ENCODE measurements at places on chromosomes 5 and 9.

GRCh38 chr9:131228988-131229387 lies 47.3 kb downstream of the FAM78A start:
- DNase-seq = no peak

DNA sequence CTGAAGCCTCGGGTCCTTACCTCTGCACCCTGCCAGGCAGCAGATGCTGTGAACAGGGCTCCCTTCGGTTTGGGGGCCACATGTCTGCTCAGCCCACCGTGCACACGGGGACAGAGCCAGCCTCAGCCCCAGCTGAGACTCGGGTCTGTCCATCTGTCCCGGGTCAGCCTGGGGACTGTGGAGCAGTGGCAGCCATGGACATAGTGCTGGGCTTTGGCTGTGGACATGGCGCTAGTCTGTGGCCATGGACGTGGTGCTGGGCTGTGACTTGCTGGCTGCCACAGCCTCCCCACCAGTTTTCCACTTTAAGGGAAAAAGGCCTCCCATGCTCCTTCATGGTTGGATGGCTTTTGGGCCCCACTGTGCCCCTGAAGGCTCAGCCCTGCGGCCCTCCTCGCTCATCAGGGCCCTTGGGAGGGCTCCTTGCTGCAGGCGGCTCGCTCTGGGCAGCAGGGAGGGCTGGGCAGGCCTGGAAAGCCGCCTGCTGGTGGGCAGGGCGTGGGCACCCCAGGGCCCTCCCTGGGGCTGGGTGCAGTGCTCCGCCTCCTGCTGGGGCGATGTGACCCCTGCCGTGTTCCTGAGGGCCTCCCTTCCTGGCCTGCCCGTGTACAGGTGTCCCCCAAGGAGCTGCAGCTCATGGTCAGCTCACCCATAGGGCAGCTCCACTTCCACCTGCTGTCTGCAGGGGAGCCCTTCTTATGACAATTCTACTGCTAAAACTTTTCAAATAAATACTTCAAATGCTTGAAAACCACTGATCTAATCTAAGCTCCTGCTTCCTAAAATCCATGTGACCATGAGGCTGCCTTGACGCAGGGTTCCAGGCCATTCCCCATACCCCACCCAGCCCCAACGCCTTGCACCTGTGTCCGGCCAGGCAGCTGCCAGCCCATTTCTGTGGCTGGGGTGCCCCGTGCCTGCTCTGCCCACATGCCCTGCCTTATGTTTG lies 112.1 kb upstream of the LMX1B start:
- no peak for DNase-seq

DNA sequence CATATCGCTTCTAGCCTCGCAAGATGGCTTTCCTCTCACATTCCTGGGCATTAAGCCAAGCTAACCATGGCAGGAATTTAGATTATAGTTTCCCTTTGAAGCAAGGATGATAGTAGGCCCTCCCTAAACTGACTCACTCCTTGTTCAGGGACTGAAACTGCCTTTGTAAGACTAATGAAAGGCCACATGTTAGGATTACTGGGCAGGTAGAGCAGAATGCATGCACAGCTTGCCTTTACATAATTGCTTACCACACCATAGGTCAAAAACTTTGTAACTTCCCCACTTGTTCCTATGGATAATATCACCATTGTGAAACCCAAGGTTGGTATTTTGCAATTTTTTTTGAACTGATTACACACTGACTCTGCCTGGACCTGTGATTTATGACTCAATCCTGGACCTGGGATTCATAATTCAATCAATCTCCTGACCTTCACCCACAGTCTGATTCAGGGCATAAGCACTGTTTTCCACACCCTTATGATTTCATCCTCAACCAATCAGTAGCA lies 41.0 kb upstream of the PRDM9 start:
- no peak for DNase-seq

DNA sequence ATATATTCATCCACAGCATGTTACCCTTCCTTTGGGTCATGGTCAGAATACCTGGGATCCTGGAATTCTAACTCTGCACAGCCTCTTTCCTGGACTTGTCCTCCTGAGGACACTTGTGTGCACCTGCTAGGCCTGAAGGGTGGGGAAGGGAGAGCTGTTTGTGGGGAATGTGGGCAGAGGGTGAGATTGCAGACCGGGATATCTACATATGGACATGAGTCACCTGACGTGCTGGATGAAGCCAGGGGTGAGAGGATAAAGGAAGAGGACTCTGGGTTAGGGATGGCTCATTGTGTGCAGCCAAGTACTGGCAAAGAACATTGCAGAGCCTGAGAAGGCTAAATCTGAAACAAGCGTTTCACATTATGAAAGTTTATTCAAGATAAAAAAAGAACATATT lies 241.4 kb upstream of the RPS23 start:
- no peak for DNase-seq

- DNase-seq = no peak
Observed at GRCh38 chr5:126527892-126528291, 67.1 kb downstream of the ALDH7A1 start.

DNA sequence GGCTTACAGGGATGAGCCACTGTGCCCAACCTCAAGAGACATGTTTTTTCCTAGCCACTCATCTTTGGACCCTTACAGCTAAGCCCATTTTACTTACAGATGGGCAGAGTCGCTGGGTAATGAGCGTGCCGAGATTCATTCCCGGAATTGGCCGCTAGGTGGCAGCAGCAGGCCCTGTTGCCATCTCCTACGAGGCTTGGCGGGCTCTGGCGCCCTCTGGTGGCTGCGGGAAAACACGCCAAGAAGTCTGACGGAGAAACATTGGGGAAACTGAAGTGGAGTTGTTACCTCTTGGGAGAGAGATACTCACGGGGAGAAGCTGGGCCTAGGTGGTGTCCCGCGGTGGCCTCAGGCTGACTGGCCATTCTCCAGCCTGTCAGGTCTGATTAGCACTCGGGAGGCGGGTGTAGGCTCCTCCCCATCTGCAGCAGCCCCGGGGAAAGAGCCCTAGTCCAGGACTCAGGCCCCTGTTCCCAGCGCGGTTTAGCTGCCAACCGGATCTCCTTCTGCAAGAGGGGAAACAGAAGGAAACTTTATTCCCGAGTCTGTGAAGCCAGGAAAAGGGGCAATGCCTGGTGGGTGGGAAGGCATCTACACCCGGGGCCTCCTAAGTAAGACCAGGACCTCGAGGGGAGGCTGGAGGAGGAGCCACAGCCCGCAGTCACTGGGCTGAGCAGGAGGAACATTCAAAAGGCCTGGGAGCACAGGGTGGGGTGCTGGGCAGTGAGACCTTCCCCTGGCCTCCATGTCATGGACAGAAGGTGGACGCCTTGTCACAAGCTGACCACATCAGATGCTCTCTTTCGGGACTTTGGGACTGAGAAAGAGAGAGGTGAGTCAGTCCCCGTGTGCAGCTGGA lies 9.7 kb downstream of the PTGES2 start:
- DNase-seq = no peak

DNA sequence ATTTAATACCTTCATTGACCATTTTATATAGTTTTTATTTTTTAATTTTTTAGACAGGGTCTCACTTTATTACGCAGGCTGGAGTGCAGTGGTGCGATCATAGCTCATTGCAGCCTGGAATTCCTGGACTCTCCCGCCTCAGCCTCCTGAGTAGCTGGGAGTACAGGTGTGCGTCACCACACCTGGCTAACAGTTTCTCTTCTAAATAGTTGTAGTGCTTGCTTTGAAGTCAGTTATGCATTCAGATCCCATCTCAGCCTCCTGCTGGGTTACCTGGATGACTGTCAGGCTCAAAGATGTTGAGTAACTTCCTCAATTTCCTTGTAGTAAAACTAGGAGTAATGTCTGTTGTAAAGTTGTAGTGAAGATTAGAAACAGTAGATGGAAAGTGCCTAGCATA lies 21.4 kb downstream of the SNX18 start:
- no peak for DNase-seq

DNA sequence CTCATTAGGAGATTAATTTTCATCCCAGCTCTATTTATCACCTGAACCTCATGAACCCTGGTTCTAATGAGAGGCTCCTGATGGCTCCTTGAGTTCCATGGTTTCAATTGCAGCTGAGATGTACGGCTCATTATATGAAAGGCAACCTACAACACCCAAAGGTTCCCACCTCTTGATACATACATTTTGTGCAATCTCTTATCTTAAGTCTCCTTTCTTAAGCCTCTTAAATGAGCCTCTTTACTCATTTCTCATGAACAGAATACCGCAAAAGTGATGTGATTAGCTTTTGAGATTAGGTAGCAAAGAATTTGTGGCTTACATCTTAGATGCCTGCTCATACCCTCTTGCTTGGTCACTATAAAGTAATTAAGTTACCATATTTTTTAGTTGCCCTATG lies 1964.0 kb upstream of the CDH6 start:
- DNase-seq = no peak

DNA sequence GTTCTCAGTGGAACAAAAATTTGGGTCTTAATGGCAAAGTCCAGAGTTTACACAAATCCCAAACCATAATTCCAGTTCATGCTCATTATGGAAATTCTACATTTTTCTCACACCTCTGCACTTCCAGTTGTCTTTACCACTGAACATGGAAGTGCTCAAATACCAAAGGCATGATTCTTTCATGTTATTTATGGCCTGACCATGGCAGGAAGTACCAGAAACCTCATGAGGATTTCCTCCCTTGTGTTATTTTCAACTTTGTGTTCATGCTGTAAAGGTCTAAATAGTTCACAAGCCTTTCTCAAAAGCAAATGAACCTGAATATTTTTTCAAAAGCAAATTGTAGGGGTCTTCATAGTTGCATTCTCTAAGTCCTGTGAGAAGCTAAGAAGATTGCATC lies 82.0 kb upstream of the ITGA1 start:
- DNase-seq = no peak

DNA sequence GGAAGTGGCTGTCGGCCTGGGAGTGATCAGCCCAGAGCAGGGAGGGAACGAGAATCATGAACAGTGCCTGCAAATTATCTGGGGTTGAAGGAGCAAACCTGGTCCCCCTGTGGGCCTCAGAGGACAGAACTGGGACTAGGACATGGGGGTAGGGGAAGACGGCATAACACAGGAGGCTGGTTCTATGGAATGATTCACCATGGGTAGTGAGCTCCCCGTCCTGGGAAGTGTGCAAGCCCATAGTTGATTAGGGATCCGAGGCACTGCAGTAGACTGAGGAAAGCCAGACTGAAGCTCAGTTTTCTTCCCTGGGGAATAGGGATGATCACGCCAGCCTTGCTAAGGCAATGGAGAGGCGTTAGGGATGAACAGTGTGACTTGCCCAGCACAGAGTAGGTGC lies 5.6 kb downstream of the ADGRD2 start:
- no peak for DNase-seq

- DNase-seq = no peak
Observed at GRCh38 chr9:78030296-78030552, 1.4 kb downstream of the GNAQ start.

GRCh38 chr5:107743373-107744000 lies 72.8 kb upstream of the EFNA5 start:
- no peak for DNase-seq

GRCh38 chr9:107137495-107138202 lies 145.4 kb upstream of the RAD23B start:
- no peak for DNase-seq

GRCh38 chr9:89690334-89690912 lies 85.6 kb downstream of the GADD45G start:
- no peak for DNase-seq

GRCh38 chr5:59254055-59254687 lies 639.4 kb downstream of the PDE4D start:
- no peak for DNase-seq

- no peak for DNase-seq
Observed at GRCh38 chr5:140544986-140545385, 2.5 kb upstream of the EIF4EBP3 start.

GRCh38 chr5:6868171-6868570 lies 154.9 kb downstream of the TENT4A start:
- DNase-seq = no peak

DNA sequence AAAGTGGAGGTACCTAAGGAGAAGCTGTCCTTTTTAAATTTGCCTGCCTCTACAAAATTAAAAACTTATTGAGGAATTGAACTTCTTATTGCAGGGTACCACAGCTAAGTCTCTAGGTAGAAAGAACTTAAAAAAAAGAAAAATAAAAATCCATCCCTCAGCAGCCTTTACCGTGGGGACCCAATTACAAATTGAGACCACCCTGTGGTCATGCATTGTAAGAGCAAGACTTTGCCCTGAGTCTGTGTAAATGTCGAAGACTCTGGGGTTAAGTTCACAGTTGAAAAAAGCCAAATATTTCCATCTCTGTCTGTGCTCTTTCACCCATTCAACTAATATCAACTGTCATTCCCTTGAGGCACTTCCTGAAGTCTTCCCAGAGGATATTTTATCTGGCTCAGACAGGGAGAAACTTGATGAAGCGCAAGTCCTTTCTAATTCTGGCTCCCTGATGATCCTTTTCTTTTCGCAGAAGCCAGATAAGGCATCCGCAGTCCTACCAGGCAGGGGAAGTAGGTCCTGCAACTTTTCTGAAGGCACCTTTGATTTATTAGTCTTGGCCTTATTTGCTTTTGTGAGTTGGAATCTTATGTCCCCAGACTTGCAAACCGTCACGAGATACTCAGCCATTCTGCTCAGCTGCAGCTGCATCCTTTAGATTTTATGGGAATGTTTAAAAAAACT lies 323.8 kb upstream of the WWC1 start:
- DNase-seq = no peak
